HFFc6 (cell line): ENCODE measurements at places on chromosomes 7 and 10. TPM values are rescaled to one million over a fixed set of nuclear protein-coding genes. Genes with fewer than 3 reads are reported as not detected.

The ECHDC3 gene
- 0.11 and 1.2 TPM in 2 replicates for total RNA-seq

The MMD2 gene
- total RNA-seq, result not detected in 2 replicates

The FAM24B gene
- 5.7 to 8.8 TPM (median 7.2 TPM) in 3 replicates for total RNA-seq

The CYP3A5 gene
- total RNA-seq, result 0.30 to 1.8 TPM (median 0.64 TPM) in 3 replicates

The DEPP1 gene
- 0.47 to 0.78 TPM (median 0.53 TPM) in 3 replicates for total RNA-seq

The C10orf105 gene
- total RNA-seq, result not detected in 3 replicates

The PNLIPRP2 gene
- not detected in 3 replicates for total RNA-seq

The NPY gene
- not detected in 3 replicates for total RNA-seq

The ANKRD30A gene
- total RNA-seq, result not detected in 2 replicates

The AGR3 gene
- not detected in 3 replicates for total RNA-seq

The GRM8 gene
- not detected in 2 replicates for total RNA-seq

GRCh38 chr7:29878081-29878688 lies 71.9 kb downstream of the WIPF3 start:
- peak; percentile 49 for DNase-seq

DNA sequence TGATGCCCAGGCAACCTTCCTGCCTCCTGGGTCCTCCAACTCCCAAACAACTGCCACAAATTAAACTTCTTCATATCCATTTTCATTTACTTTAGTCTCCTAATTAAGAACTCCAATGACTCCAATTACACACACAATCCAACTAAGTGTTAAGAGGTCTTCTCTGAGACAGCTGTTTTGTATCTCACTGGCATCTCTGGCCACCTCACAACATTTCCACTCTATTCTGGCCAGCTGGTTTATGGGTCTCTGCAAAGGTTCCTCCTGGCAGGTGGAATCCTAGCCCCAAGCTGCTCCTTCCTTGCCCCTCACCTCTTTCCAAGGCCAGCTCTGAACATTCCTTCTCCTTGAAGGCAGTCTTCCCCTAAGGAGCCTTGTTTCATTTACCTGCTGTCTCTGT lies 123.1 kb upstream of the HPS1 start:
- DNase-seq, result no peak

GRCh38 chr10:98006266-98006665 lies 24.2 kb downstream of the CRTAC1 start:
- no peak for DNase-seq

- DNase-seq, result no peak
Observed at GRCh38 chr10:75586814-75587213, 155.4 kb downstream of the LRMDA start.

- no peak for DNase-seq
Observed at GRCh38 chr10:60299961-60300883, 89.5 kb downstream of the ANK3 start.

GRCh38 chr7:15403751-15404150 lies 158.1 kb downstream of the AGMO start:
- DNase-seq, result no peak

DNA sequence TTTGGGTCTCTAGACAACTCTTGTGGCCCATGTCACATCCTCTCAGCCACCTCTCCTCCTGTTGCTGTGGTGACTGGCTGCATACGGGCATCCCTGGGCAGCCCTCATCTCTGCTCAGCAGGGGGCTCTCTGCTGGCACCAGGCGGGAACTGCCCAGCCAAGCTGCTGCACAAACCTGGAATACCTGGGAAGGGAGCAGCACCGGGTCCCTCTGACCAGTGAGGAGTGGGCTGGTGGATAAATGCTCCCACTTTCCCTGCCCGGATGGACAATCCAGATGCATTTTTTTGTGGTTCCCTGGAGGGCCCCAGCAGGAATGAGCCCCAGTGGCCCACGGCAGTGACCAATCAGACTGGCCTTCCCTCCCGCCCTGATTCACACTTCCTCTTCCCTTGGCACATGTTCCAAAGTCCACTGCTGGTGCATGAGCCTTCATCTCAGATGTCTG lies 21.9 kb downstream of the GRID1 start:
- DNase-seq, result no peak

- no peak for DNase-seq
Observed at GRCh38 chr7:88344956-88345832, 38.5 kb upstream of the STEAP4 start.

GRCh38 chr10:103614306-103615158 lies 121.0 kb downstream of the NEURL1 start:
- no peak for DNase-seq

DNA sequence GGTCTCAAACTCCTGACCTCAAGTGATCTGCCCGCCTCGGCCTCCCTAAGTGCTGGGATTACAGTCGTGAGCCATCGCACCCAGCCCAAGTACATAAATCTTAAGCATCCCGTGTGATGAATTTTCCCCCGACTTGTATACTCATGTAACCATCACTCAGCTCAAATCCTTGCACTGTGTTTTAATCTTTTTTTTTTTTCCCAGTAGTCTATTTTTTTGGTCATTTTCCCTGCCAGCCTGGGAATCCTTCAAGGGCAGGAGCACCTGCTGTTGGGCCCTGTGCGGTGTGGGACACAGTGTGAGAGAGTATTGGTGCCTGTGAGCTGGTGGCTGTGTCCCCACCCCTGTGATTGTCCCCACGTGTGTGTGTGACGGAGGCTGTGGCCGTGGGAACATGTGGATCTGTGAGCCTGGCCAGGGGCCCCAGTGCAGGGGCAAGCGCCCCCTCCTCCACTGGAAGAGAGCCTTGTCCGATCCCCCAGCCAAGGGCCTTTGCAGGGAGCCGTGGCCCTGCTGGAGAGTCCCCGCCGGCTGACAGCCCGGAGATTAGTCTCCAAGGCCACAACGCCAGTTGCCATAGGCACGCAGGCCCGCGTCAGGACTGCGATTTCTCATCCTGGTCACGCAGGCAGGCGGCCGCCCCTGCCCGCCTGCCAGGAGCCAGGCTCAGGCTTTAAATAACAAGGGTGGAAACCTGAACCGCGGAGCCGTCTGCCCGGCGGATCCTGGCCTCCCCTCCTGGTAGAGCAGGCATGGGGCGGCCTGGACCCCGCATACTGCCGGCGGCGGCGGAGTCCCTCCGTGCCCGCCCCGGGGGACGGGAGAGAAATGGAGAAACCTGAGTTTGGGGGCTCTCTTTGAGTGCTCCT lies 26.5 kb downstream of the GTF2IRD1 start:
- DNase-seq, result peak; percentile 91

GRCh38 chr7:33421429-33421828 lies 292.1 kb downstream of the BBS9 start:
- DNase-seq, result no peak

- DNase-seq, result peak; percentile 58
Observed at GRCh38 chr7:156984174-156984891, 26.1 kb downstream of the MNX1 start.

DNA sequence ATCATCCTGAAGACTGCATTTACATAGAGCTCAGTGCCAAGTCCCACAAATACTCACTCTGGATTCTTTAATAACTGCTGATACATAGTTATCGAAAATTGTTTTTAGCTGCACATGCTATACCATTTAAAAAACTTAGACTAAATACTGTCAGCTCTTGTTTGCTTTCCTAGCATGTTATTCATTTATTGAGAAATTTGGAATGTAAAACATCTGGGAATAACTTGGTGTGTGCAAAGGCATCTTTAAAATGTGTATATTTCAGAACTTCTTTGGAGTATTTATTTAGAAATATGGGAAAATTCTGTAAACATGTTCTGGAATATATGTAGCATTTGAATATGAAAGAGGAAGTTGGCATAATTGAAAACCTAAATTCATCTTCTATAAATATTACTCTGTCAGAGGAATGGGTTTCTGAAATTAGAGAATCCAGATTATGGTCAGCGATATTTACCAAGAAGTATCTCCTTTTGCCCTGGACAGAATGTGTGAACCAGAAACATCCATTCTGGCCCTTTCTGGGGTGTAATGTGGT lies 119.7 kb downstream of the ARID5B start:
- DNase-seq, result no peak

GRCh38 chr7:152673897-152674296 lies 2.0 kb downstream of the XRCC2 start:
- DNase-seq, result no peak

- no peak for DNase-seq
Observed at GRCh38 chr7:112665709-112666108, 124.5 kb downstream of the TMEM168 start.

GRCh38 chr10:1331560-1331959 lies 275.4 kb downstream of the WDR37 start:
- no peak for DNase-seq

- DNase-seq, result no peak
Observed at GRCh38 chr10:19283786-19284185, 235.2 kb downstream of the MALRD1 start.

- DNase-seq, result no peak
Observed at GRCh38 chr7:13656330-13656729, 333.1 kb downstream of the ETV1 start.

- no peak for DNase-seq
Observed at GRCh38 chr7:125061776-125062397, 132.3 kb upstream of the POT1 start.

GRCh38 chr7:45294559-45294958 lies 137.0 kb downstream of the RAMP3 start:
- DNase-seq, result no peak

DNA sequence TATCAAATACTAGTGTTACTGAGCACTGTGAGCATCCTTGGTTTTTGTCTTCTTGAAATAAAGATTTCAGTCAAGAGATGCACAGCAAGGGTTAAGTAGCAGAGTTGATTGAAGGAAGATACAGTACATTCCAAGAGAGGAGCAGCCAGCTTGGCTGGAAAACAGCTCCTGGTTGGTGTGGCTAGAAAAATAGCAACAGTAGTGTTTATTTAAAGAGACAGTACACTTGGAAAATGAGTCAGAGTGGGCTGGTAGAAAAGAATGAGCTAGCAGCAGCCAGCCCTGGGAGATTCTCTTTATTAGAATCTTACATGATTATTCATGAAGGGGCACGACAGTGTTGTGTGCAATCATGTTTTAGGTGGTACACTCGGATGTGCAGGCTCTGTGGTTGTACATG lies 1016.4 kb upstream of the SORCS1 start:
- no peak for DNase-seq

DNA sequence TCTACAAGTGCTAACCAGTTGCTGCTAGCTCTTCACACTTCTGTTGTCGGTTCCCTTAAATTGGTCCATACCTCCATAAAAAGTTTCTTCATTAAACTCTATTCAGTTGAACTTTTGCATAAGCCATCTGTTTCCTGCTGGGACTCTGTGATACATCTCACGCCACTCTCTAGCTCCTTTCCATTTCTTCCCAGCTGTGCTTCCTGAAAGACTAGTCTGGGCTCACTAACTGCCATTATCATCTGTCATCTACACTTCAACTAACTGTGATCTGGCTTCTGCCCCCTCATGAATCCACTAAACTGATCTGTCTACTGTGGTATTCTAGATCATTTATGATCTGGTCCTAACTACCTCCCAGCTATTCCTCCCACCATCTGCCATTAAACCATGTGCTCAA lies 78.3 kb downstream of the ELAPOR2 start:
- no peak for DNase-seq

- no peak for DNase-seq
Observed at GRCh38 chr10:71757399-71757922, 15.9 kb downstream of the VSIR start.

DNA sequence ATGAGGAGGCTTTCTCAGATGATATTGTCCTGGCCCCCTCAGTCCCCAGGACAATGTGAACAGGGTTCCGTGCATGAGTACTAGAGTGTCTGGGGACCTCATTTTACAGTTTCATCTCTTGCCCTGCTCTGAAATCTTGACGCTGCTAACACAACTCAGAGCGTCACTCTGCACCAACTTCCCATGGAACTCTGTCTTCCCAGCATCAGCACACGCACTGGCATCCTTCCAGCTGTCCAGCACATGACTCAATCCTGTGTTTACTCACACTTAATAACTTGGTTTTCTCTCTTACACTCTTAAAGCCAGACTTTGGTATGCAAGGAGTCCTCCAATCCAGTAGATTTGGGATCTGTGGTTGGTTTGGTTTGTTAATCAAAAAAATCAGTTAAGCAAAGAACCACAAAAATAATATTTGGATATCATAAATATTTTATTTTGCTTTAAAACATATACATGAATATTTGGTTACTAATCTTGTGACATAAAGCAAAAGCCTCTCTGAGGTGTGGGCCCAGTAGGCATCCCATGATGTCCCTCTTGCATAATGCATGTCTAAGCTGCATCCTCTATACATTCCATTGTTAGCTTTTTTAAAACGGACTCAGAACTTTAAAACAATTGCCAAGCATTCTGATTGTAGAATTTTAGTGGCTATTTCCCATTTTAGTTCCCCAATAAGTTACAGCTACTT lies 131.0 kb downstream of the CXCL12 start:
- peak; percentile 33 for DNase-seq

- no peak for DNase-seq
Observed at GRCh38 chr7:139844779-139845442, 15.8 kb downstream of the TBXAS1 start.

- DNase-seq, result no peak
Observed at GRCh38 chr10:97163181-97163580, 22.6 kb downstream of the SLIT1 start.

- DNase-seq, result no peak
Observed at GRCh38 chr7:93823621-93824020, 66.9 kb downstream of the TFPI2 start.

DNA sequence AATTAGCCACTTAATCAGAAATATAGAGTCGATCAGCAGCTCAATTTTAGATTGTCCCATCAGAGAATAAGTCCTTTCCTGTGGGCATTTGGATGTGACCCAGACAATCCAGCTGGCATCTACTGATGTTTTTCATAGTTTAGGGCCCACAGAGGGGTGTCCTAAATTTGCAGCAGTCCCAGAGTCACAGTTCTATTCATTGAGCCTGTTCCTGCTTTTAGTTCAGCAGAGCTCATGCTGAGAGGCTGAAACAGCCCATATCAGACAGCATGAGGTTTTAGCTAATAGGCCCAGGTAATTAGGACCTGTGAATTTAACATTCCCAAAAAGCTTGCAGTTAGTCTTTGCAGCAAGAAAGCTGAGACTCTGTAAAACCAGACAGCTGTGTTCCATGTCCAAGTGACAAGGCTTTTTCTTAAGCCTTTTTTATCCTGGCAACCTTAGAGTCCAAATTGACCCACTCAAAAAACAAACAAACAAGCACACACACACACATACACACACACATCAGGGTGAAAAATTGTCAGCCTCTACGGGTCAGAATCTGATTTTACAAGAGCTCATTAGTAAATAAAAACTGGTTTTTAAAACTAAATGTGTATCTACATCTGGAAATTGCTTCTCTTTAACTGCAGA lies 33.7 kb downstream of the ANKIB1 start:
- DNase-seq, result no peak

DNA sequence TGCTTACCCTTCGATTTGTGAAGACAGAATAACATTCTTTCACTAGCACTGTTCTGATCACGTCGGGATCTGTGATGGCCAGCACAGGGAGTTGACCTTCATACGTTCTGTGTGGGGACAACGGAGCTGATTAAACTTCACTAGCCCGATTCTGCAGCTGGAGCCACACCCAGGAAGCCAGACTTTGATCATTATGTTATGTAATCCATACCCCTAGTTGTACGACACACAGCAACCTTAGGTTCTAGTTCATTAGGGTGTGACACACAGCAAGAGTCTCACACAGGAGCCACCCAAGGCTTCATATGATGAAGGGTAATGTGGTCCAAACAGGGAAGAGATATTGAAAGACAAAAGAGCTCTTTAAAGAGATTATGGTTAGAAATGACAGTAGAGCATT lies 7.2 kb downstream of the CYP3A5 start:
- no peak for DNase-seq
